ENCODE measurements at places on chromosomes 4 and X.
A peak's percentile ranks its signal among the peaks of the same experiment; 100 is the strongest.

GRCh38 chr4:57042711-57043169 is 64.0 kb downstream of the POLR2B start:
- DNase-seq: no peak

GRCh38 chr4:176587920-176588319 is 204.8 kb downstream of the VEGFC start:
- DNase-seq: no peak

DNA sequence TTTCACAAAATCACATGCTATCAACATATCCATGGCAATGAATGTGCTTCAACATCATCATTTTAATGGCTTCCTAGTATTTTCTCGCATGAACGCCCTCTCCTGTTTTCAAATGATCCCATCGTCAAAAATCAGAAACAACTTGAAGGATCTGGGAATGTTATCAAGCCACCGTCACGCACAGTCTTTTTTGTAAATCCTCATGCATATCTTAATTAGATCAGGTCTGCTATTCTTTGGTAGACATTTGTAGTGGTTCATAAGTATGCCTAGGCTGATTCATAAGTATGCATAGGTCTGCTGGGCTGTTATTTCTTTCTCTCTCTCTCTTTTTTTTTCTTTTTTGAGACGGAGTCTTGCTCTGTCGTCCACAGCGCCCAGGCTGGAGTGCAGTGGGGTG is 101.6 kb downstream of the CLNK start:
- DNase-seq: no peak

DNA sequence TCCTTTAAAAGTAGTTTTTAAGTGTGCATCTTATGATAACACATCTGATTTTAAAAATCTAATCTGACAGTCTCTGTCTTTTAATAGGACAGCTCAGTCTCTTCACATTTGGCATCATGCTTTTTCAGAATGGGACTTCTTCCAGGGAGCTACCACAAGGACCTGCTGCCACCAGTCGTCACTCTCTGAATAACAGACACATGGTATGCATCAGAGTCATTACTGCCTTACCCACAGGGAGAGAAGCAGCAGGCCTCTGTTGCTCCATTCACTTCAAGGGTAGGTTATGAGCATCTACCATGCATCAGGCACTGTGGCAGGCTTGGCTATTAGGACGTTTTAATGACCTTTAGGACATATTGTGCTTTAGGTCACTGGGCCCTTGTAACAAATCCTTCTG is 50.0 kb upstream of the AFAP1 start:
- DNase-seq: no peak

DNA sequence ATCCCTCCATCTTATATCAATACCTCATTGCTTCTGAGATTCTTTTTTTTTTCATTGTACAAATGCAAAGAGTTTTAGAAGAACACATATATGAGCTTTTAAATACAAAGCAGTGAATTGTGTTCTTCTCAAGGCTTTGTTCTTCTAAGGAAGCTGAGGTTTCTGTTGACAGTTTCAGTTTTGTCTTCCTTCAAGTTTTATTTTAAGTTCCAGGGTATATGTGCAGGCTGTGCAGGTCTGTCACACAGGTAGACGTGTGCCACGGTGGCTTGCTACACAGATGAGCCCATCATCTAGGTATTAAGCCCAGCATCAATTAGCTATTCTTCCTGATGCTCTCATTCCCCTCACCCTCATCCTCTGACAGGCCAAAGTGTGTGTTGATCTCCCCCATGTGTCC is 201.2 kb upstream of the DIPK2B start:
- DNase-seq: no peak

DNA sequence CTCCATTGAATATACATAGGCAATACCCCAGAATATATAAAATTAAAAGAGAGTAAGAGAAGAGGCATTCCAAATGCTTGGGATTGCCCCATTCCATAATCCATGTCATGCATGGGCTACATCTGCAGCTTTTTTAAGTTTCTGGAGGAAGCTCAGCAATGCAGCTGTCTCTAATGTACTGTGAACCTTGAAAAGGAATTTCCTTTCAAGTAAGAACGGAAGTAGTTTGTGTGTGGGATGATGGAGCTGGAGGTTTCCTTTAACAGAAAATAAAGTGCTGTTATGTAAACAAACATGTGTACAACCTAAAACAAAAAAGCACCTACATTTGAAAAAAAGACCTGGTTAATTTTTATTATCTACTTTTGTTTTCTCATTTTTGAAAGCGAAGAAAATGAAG is 303.5 kb downstream of the BMPR1B start:
- no peak for DNase-seq

GRCh38 chrX:129654652-129655546 is at the start of gene APLN:
Gene APLN (minus strand): TSS chrX:129654956. CDS start chrX:129654630, 326 bp downstream.
- DNase-seq: no peak

GRCh38 chr4:164438321-164438720 is 315.6 kb upstream of the SMIM31 start:
- no peak for DNase-seq

GRCh38 chrX:27446423-27446822 is 16.7 kb downstream of the PPP4R3C start:
- no peak for DNase-seq

DNA sequence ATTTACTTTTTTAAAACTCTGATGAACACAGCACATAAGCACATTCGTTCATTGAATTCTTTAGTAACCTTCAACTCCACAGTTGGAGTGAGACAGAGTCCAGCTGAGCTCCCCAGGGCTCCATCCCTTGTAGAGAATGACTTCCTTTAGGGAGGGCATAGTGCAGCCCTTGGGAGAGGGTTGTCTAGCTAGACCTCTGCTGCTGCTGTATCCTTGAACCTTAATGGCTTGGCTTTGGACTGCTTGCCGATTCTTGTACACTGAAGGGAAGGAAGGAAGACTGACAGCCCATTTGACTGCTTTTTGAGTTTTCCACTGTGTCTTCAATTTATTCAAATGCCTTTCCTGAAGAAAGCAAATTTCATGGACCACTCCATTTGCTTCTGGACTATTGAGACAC is 19.4 kb upstream of the FGG start:
- DNase-seq: no peak

- no peak for DNase-seq
Measured at GRCh38 chr4:110270492-110271197, 72.2 kb upstream of the ELOVL6 start.

GRCh38 chrX:102720237-102721168 is at the start of gene GPRASP3:
Gene GPRASP3 (plus strand): TSS chrX:102720743. CDS start chrX:102748996, 28,253 bp downstream.
- peak; percentile 84 for DNase-seq

DNA sequence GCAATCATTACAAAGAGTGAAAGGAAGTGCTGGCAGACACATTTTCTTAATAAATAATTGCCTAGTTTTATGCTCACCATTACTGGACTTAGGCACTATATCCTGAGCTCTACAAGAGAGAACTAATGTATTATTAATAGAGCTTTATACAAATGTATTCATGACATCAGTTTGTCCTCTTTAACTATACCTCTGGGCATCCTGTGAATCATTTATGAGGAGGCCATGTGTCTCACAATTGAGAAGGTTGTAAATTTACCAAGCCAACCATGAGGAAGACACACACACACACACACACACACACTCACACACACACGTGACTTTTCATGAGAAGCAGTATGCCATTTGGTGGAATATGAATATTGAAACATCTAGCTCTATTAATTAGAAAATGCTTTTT is 728.2 kb downstream of the ARAP2 start:
- DNase-seq: no peak

DNA sequence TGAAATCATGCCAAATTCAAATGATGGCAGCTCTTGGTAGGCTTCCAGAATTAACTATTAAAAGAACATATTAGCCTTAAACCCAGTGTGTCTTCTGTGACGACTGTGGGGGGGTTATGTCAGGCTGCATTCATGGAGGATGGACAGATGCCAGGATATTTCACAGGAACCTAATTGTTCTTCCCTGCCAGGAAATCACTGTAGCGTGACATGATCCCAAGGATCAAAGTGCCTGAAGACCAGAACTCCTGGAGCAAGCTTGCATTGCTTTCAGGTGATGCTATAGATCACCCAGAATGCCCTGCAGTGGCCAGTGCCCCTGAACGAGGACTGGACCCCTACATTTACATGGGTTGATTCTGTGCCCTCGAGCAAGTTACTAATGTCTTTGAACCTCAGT is 1093.0 kb upstream of the TENM3 start:
- no peak for DNase-seq

DNA sequence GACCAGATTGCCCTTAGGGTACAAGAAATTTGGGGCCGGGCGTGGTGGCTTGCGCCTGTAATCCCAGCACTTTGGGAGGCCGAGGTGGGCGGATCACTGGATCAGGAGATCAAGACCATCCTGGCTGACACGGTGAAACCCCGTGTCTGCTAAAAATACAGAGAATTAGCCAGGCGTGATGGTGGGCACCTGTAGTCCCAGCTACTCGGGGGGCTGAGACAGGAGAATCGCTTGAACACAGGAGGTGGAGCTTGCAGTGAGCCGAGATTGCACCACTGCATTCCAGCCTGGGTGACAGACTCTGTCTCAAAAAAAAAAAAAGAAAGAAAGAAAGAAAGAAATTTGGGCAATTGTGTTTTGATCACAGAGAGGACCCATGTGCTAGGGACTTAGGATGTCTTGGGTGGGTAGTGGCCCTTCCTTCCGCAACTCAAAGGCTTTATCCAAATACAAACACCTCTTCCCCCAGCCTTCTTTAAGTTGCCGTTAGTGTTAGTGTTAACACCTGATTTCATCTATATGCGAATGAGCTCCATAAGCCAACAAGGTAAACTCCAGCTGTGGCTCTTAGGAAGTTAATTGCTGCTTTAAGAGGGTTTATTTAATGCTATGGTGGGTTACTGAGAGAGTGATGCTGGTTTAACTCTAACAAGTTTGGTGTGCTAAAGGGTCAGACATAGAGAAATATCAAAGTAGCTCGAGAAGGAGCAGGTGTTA is 8.6 kb upstream of the CCDC110 start:
- no peak for DNase-seq

- no peak for DNase-seq
Measured at GRCh38 chr4:140989944-140990343, 143.3 kb downstream of the RNF150 start.

DNA sequence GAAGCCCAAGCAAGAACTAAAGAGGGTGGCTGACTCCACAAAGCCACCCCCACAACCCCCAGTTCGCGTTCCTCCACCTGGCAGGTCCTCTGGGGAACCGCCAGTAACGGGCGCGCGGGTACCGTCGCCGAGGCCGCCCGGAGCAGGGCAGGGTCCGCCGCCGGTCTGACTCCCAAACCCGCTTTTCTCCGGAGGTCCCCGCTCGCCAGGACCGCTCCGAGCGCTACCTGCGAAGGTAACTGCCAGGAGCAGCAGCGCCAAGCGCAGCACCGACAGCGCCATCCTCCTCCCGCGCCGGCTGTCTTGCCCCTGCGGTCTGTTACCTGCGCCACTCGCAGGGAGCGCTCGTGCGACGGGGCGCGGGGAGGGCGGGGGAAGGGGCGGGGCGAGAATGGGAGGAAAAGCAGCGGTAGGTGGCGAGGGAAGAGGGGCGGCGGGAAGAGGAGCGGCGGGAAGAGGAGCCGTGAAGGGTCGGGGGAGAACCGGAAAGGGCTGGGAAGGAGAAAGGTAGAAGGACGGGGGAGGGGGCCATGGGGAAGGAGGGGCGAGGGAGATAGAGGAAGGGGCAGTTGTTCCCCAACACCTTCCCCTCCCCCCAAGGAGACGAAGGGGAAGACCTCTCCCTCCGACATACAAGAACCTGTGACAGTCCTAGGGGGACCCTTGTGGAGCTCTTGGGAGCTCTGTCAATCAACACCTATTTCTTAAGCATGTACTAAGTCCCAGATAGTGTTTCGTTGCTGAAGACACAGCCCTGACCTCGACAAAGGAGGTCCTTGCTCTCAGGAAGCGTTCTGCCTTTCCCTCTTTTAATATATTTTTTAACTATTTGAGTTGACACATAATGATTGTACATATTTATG is at the start of gene SPINK2:
Gene SPINK2 (minus strand): TSS at position 321 of the 863 bp plus-strand sequence. CDS start 39 bp downstream, at position 282.
- DNase-seq: no peak

- peak; percentile 27 for DNase-seq
Measured at GRCh38 chr4:79237851-79238250, 88.0 kb downstream of the NAA11 start.

DNA sequence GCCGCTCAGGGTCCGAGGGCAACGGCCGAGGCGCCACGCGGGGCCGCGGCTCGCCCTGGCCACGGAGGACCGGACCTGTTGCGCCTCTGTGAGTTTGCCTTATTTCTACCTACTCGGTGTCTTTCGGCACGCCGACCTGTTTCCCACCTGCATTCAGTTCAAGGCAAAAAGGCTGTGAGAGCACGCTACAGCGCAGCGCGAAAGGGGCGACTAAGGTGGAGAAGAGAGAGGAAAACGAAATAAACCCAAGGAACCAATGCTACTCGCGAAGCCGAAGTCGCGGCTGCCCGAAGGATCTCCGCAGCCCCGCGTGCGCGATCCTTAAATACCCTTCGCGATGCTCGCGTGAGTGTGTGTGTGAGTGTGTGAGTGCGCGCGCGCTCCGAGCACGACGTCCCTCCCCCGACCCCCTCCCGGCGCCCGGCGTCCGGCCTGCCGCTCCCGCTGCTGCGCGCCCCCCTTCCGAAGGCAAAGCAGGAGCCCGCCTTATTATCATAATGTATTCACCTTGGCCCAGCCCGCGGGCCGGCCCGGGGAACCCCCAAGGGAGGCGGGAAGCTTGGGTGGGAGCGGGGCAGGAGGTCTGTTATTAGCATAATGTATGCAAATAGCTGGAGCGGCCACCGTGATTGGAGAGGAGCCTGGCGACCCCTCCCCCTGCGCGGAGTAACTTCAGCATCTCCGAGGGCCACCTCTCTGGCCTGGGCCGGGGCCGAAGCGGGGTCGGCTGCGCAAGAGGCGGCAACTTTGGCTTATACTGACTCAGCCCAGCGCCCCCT is at the start of gene COL25A1:
Gene COL25A1 (minus strand): TSS at position 298 of the 779 bp plus-strand sequence.
- DNase-seq: no peak

DNA sequence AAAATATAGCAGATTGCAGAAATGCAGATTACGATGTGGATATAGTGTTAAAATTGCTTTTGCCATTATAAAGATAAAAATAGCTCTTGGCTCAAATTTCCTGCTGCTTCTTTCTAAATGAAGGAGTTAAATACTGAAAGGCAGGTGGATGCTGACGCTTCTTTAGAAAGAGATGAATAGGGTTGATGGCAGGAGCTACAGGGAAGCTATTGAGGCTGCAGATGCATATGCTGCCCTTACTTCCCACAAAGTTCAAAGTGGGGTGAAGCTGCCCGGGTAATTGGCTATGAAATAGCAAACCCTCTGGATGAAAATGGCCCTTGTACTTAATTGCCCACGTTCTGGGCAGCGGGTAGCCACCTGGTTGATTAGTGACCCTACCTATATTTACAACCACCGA is 379.5 kb downstream of the ZIC3 start:
- DNase-seq: no peak

GRCh38 chr4:176464748-176465147 is 145.0 kb downstream of the SPCS3 start:
- DNase-seq: no peak

- DNase-seq: no peak
Measured at GRCh38 chrX:23365541-23365940, 30.9 kb downstream of the PTCHD1 start.

All from globus pallidus (tissue), 1 donor.